ENCODE measurements at places on chromosomes 13 and 19.
A peak's percentile ranks its signal among the peaks of the same experiment; 100 is the strongest.

GRCh38 chr19:48671446-48671995 lies 1.3 kb downstream of the NTN5 start:
- no peak for DNase-seq

GRCh38 chr13:24328145-24328544 lies 18.8 kb downstream of the C1QTNF9 start:
- no peak for DNase-seq

DNA sequence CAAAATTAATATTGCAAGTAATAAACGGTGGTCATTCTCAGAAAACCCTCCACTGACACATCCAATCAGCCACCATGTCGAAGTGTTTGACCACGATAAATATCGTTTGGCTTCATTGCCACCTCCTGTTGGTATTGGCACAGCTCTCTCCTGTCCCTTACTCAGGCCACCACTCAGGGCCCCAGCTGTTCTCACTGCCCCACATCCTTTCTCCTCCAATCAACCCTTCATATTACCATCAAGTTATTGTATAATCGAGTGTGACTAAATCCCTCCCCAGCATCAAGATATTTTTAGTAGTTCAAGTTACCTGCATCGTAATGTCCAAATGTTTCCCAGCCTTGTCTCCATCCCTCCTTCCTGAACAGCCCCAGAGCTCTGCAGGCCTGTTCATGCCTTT lies 50.4 kb downstream of the SACS start:
- DNase-seq = no peak

DNA sequence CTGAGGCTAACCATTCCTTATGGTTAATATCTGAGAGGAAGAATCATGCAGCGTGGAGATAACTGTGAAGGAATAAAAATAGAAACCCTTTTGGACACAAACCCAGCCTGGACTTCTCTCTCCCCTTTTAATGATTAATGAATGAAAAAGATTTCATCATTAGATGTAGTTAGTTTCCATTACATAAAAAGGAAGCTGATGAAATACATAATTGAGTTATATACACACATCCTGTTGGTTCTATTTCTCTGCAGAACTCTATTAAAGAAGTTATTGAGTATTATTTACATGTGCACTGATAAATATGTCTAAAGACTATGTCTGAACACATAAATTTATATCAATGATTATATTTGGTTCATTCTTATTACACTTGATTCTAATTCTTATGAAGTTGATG lies 465.3 kb downstream of the GPC5 start:
- DNase-seq = no peak

DNA sequence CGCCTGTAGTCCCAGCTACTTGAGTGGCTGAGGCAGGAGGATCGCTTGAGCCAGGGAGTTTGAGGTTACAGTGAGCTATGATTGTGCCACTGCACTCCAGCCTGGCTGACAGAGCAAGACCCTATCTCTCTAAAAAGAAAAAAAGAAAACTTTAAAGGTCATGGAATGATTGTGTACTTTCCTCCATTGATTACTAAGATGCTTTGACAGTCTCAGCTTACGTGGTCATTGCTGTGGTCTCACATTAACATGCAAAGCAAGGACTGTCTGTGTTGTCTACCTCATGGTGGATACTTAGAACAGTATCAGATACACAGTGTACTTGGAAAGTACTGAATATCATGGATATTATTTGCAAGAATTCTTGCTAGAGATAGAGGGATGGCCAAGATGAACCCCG lies 14.0 kb upstream of the TNFSF14 start:
- no peak for DNase-seq

- no peak for DNase-seq
Observed at GRCh38 chr19:36962346-36962745, 46.2 kb downstream of the ZNF568 start.

DNA sequence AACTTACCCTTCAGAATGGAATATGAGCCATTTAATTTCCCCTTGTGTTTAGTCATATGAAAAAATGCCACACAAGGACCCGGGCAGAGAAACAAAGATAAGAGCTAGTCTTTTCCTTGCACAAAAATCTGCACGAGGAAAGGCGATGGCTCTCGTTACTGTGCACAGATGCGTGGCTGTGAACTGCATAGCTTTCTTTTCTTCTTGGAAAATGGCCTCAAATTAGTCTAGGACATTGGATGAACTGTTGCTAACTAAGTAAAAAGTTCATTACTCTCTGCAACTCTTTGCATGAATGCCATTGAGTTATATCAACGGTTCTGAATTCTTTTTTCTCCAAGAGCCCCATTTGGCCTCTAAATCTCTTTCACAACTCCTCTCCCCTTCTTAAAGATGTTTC lies 125.2 kb downstream of the COG6 start:
- no peak for DNase-seq

DNA sequence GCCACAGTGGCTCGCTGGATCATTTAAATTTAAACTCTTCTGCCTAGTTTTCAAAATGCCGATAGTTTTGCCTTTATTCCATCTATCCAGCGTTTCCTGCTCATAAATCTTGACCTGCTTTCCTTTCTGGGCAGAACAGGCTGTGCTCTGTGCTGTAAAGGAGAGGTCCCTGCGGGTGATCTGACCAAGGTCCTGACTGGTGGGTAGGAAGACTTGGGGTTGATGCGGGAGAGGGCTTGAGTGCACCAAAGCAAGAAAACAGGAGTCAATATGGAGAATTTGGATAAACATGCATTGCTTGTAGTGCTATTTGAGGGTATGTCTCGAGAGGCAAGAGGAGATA lies 533.6 kb downstream of the MYO16 start:
- no peak for DNase-seq

- DNase-seq = no peak
Observed at GRCh38 chr13:99726282-99726894, 225.1 kb downstream of the TM9SF2 start.

DNA sequence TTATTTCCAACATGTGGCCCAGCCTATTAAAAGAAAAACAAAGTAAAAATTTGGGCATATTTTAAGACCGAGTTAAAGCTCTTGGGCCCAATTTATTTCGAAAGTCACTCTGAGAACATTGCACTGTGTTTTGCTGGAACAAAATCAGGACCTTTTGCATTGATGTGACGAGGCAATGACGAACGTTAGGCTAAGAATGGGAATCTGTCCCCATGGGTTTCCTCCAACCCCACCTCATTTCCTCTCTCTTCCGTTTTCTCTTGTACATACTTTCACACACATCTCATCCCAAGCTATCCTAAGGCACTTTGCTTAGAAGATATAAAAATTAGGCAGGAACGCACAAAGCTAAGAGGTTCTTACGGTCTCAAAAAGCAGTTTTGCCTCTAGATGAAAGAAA lies 22.1 kb downstream of the EDNRB start:
- DNase-seq = no peak

DNA sequence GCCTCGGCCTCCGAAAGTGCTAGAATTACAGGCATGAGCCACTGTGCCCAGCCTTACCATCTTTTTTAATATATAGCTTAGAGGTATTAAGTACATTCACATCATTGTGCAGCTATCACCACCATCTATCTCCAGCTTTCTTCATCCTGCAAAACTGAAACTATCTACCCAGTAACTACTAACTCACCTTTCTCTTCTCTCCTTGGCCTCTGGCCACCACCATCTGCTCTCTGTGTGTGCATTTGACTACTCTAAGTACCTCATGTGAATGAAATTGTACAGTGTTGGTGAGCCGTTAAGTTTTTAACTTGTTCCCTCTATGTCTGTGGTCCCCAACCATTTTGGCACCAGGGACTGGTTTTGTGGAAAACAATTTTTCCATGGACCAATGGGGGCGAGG lies 56.1 kb downstream of the CDK8 start:
- no peak for DNase-seq

DNA sequence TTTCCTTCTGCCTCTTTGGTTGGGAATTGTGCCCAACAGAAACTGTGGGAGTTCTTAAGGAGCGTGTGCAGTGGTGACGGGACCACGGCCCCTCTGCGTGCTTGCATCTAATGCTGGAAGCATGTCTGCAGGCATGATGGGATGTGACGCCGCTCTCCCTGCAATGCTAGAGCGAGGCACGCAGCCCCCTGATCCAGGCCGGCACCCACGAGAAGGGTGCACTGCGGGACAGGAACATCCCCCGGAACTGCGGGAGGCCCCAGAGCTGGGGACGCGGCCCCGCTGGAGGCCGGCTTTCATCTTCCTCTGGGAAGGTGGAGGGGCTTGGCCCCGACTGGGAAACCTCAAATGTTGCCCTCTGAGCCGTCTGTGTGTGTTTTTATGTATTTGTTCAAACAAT lies 32.7 kb downstream of the TMEM255B start:
- no peak for DNase-seq

DNA sequence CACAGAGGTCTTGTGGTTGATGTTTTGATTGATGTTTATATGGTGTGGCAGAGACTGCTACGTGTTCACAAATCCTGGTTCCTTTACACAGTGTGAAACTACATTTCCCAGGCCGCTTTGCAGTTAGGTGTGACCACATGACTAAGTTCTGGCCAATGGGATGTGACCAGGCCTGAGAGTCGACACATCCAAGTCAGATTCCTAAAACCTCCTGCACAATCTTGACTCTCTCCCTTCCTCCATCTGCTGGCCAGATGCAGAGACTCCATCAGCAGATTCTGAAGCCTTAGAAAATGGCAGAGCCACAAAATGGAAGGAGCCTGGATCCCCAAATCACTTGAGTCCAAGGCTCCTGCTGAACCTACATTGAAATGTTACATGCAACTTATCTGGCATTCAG lies 12.6 kb downstream of the CD37 start:
- DNase-seq = peak; percentile 55

DNA sequence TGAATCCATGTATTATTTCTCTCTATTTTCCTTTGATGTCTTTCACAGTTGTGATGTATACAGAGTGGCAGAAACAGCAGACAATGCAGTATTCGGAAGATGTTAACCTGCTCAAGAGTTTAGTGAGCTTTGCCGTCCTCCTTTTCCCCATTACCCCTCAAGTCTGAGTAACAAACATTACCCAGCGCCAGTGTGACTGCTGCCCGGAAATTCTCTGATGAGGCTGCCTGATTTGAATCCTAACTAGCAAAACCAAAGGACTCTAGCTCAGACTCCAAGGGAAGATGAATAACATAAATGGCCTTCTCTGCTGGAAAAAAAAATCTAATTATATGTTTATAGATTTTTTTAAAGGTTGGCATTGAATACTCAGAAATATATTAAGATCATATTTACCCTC lies 247.3 kb upstream of the SOX21 start:
- no peak for DNase-seq

DNA sequence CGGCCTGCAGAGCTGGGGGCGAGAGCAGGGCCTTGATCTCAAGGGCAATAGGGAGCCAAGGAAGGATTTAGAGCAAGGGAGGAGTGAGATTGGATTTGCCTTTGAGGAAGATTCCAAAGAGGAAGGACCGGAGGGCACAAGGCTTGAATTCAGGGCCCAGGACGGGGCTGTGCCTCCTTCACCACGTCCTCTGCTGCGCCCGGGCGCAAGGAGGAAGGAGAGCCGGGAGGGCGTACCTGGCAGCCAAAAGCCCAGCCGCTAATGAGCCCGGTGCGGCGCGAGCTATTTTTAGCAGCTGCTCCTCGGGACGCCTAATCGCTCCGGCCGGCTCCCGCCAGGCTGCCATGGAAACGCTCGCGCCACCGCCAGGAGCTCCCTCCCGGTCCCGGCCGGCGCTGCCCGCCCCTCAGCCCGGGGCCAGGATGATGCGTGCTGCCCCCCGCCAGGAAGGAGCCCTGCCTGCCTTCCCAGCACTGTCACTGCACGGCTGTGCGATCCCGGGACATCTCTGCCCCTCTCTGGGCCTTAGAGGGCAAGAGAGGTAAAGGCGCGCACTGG lies 31.3 kb downstream of the TINCR start:
- DNase-seq = no peak

- DNase-seq = no peak
Observed at GRCh38 chr13:48436661-48437288, 23.9 kb upstream of the LPAR6 start.

- no peak for DNase-seq
Observed at GRCh38 chr19:11361037-11361770, 6.0 kb downstream of the PLPPR2 start.

GRCh38 chr13:34738254-34738992 lies 203.6 kb upstream of the NBEA start:
- no peak for DNase-seq

DNA sequence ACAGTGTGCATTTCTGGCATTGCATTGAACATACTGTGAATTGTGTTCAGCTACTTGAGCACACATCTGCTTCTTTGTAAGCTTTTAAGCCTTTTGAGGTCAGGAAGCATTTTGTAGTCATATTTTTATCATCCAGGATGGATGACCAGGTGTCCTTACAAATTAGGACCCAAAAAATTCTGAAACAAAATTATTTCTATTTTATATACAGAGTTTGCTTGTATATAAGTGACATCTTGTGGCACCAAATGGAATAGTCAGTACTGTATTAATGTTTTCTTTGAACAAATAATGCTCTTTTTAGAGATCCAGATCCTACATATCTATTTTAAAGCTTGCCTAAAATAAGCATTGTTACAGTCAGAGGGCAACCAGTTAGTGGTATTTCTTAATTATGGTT lies 9.5 kb upstream of the SUPT20H start:
- DNase-seq = no peak

- DNase-seq = no peak
Observed at GRCh38 chr13:53058065-53058679, 29.6 kb downstream of the OLFM4 start.

DNA sequence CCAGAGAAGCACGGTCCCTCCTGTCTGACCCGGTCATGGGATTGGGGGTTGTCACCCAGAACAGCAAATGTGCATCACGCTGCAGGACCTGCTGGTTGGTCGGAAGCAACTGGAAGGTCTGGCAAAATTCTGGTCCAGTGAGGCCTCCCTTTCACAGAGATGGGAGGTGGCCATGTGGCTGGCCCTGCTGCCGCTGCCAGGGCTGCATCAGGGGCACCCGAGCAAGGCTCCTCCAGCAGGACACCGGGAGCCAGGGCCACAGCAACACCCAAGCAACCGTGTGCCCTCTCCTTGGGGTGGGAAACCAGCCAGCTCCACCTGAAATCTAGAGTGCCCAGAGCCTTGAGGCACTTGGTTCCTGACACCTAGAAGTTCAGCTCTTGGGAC lies 11.5 kb upstream of the GAS6 start:
- DNase-seq = no peak

GRCh38 chr19:56905631-56906150 lies 65.2 kb upstream of the PEG3 start:
- DNase-seq = no peak

DNA sequence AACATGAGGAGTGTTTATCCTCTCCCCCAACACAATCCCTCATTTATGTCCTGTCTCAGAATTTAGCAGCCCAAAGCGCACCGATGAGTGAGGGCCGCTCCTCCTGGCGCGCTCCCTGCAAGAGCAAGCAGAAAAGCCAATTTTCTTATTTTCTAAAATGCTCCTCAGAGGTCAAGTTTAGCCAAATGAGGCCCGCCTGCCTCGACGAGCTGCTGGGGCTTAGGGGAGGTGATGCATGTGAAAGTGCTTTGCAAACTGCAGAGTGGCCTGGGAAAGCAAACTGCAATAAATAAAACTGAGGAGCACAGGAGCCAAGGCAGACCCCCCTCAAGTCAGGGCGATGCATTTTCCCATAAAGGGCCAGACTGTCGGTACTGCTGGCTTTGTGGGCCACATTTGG lies 29.0 kb downstream of the CAPS start:
- no peak for DNase-seq
